SK-MEL-5 (cell line): ENCODE measurements at places on chromosomes 3 and 15. TPM values are rescaled to one million over a fixed set of nuclear protein-coding genes. Genes with fewer than 3 reads are reported as not detected.

MTHFS gene
- total RNA-seq = 76.4 and 89.9 TPM in 2 replicates

DNA sequence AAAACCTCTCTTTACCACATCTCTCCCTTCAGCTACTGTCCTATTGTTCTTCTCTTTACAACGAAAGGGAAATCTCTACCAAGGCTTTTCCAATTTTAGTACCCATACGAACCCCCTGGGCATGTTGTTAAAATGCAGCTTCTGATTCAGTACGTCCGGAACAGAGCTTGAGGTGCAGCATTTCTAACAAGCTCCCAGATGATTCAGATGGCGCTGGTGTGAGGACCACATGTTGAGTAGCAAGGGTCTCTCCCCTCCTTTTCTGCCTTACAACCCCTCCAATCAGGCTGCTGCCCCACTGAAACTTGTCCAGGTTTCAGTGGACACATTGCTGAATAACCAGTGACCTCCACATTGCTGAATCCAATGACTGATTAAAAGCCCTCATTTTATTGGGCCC is 177.1 kb upstream of the FEZF2 start:
- DNase-seq = no peak

GRCh38 chr15:55736756-55737155 is 6.2 kb downstream of the PRTG start:
- no peak for DNase-seq

GRCh38 chr3:11159421-11159904 is 5.2 kb downstream of the HRH1 start:
- no peak for DNase-seq
